ENCODE measurements at places on chromosomes 4 and X. TPM values are rescaled to one million over a fixed set of nuclear protein-coding genes. Genes with fewer than 3 reads are reported as not detected.
A peak's percentile ranks its signal among the peaks of the same experiment; 100 is the strongest.

- DNase-seq, result no peak
These were observed 164.6 kb upstream of the BCOR start for GRCh38 chrX:40262157-40263013.

DNA sequence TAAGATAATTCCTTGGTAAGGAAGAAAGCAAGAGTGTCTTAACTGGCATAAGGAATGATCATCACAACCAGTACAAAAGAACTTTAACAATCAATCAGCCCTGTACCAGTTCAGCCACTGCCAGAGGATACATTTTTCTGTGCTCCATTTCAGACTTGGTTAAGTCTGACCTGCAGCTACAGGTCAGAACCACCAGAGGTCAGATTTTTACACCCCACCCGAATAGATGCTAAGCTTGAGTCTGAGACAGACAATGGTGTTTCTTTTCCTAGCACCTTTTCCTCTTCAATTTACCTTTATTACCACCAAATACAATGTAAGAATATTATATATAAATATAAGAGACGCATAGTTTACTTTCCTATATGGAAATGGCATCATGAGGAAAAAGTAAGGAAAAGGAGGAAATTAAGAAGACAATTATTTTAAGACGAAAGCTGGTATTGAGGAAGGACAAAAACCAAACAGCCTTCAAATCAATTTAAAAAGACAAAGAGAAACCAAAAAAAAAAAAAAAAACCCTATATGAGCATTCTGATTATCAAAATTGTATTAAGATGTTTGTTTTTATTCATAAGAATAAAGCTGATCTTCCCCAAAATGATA, 215.3 kb upstream of the TTC29 start:
- peak; percentile 64 for DNase-seq

- DNase-seq, result no peak
These were observed 123.4 kb upstream of the GUCY1A1 start for GRCh38 chr4:155543126-155543765.

- no peak for DNase-seq
These were observed at the start of gene FAM133A for GRCh38 chrX:93673869-93674271. Gene FAM133A (plus strand): TSS chrX:93674206. CDS start chrX:93709420, 35,214 bp downstream.

DNA sequence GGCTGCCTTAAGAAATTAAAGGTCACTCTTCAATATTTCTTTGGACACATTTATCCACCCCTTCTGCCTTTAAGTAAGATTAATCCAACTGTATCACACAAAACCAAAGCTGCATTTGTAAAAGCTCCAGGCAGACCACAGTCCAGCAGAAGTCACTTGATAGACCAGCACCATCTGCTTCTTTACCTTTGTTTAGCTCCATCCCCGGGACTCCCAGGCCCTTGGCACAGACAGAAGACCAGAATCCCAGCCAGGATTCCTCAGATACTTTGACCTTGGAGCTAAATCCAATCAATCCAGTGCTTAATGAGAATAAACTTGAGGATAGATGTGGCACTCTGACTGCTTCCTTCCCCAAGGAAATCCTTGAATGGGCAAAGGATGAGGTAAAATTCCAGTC, 333.1 kb upstream of the RASGEF1B start:
- no peak for DNase-seq

DNA sequence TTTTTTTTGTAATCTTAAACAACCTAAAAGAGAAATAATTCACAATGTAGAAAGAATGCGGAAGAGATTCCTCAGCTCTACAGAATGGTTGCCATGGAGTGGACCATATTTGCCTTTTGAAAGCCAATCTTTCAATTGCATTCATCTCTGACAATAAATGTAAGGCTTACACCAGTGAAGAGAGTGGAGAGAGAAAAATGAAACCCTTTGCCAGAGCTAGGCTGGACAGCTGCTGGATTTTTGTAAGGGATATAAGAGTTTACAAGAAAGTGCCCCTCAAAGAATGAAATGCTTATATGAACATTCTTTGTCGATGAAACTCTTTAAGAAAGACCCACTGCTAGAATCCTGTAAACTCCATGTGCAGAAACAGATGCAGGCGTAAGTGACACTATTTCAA, 66.0 kb upstream of the FAT1 start:
- DNase-seq, result no peak

GRCh38 chr4:54683616-54684346, 26.0 kb downstream of the KIT start:
- DNase-seq, result no peak

- no peak for DNase-seq
These were observed 26.3 kb downstream of the DCLK2 start for GRCh38 chr4:150104404-150105027.

GRCh38 chr4:48930654-48931053, 24.1 kb upstream of the OCIAD2 start:
- no peak for DNase-seq

- no peak for DNase-seq
These were observed 455.7 kb upstream of the FAT1 start for GRCh38 chr4:187179086-187180058.

GRCh38 chr4:99411041-99411440, 24.1 kb downstream of the ADH7 start:
- DNase-seq, result no peak

DNA sequence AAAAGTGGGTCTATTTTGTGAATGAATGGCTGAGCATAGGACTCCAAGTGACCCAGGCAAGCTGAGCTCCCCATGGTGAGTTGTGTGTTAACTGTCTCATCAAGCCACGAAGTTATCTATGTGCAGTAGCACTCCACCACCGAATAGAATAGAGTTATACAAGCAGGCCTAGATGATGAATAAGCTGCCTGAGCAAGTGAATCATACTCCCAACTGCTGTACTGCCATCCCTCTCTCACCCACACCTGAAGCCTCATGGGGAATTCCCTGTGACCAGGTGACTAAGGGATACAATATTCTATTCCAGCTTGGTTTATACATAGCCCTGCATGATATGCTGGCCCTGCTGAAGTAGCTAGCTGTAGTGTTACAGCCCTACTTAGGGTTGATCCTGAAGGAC, 38.7 kb downstream of the KDM5C start:
- DNase-seq, result no peak

GRCh38 chr4:168722391-168722790, 225.5 kb downstream of the PALLD start:
- no peak for DNase-seq

DNA sequence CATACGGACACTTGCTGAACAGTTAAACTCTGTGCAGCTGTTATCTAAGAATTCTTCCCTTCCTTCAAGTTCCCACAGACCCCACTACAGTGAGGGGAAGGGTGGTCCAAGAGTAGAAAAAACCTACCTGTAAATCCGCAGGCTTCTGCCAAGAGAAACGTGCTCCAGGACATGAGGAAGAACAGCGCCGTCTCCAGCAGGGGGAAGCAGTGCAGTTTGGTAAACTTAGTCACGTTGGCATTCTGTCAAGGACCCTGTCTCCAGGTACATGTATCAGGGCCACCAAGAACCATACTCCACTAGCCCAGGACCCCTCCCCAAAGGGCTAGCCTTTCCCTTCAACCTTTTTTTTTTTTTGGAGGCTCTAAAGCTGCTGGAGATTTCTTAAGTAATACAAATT, 79.9 kb downstream of the CHST7 start:
- no peak for DNase-seq

DNA sequence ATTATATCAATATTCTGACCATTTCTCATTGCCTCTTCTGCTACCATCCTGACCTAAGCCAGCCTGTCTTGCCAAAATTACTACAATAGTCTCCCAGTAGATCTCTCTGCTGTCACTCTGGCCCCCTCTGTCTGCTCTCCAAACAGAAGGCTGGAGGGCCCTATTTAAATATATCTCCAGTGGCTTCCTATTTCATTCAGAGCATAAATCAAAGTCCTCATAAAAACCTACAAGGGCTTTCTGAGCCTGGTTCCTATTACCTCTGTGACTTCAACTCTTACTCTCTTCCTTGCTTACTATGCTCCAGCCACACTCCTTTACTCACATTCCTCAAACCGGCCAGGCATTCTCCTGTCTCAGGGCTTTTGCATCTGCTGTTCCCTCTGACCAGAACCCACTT, 19.0 kb downstream of the IGSF1 start:
- no peak for DNase-seq

DNA sequence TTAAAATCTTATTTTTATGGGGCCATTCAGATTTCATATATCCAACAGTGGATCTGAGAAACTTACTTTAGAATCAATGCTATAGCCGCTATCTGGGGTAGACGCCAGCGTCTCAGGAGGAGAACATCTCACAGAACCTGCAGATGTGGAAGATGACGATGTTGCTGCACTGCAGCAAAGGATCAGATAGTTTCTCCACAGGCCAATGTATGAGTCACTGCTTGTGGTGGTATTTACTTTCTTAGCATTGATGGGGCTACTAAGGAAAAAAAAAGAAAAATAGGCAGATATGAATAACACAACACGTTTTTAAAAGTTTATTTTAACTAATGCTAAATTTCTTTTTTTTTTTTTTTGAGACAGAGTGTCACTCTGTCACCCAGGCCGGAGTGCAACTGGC, 85.9 kb downstream of the ZAR1 start:
- no peak for DNase-seq

- DNase-seq, result no peak
These were observed 333.9 kb downstream of the SH2D1A start for GRCh38 chrX:124680287-124680686.

GRCh38 chr4:74661427-74662201, 132.7 kb downstream of the BTC start:
- DNase-seq, result peak; percentile 6

DNA sequence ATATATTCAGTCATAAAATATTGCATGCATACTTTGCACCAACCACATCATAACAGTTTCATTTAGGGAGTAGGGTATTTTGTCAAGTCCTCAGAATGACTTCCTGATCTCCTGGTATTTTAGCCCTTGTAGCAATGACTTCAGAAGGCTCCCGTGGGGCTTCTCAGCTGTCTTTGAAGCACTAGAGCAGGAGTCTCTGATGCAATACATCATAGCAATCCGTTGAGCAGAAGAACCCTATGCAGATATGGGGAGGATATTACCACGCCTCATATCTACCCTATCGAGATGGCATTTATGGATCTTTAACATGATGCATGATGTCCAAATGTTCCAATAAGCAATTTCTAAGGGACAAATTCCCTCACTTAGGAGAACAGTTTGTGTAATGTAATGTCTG, 373.7 kb upstream of the FTHL17 start:
- no peak for DNase-seq

DNA sequence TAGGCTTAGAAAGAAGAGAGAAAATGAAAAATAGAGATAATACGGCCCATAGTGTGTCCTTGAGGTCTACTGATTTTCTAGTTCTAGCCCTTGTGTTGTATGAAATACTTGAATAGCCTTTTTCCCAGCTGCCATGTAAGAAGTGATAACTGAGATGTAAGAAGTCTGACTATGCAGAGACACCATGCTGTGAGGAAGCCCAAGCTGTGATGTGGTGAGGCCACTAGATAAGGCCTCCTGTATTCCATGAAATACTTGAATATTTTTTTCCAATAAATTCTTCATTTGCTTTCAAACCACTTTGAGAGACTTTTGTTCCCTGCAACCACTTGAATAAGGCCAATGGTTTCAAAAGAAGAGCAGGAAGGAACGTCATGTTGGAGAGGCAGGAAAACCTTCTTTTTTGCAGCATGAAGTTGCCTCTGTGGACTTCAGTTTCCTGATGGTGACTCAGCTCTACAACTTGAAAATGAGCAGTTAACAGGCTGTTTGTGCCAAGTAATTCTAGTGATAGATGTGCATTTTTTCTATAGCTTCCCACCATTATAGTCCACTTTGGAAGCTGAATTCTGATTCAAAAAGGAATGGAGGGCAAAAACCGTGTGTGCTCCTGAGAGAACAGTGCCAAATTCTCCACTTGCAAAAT, 25.5 kb upstream of the FAM9C start:
- no peak for DNase-seq

DNA sequence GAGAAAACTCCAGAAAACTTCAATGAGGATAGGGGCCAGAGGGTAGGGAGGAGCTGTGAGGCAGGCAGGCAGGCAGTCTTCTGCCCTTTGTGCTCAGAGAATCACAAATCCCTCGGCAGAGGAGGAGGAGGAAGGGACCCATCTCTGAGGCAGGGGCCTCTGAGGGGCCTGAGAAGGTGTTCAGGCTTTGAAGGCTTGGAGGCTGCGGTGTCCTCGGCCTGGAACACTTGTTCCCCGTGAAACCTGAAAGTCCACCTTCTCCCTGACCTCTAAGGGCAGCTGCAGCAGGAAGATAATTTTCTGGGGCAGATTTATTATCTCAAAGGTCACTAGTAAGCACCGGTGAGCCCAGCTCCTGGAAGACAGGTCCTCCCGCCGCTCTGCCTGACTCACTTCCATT, 200.3 kb upstream of the BCOR start:
- no peak for DNase-seq

GRCh38 chrX:48068096-48068887, 3.1 kb downstream of the ZNF630 start:
- no peak for DNase-seq

GRCh38 chr4:149765630-149766029, 50.0 kb downstream of the IQCM start:
- DNase-seq, result no peak

- no peak for DNase-seq
These were observed 162.8 kb downstream of the NHS start for GRCh38 chrX:17537723-17538243.

- DNase-seq, result no peak
These were observed 33.5 kb downstream of the TAF7L start for GRCh38 chrX:101257448-101258258.

- DNase-seq, result no peak
These were observed 111.6 kb upstream of the PTPN13 start for GRCh38 chr4:86482306-86483172.

- peak; percentile 20 for DNase-seq
These were observed 386.6 kb downstream of the CENPC start for GRCh38 chr4:67158666-67159065.

TXK gene
- 0.35 TPM for polyA plus RNA-seq

BTK gene
- 6.2 TPM for polyA plus RNA-seq

TMEM164 gene
- polyA plus RNA-seq, result 19.4 TPM

CENPI gene
- 5.2 TPM for polyA plus RNA-seq

USP51 gene
- 4.3 TPM for polyA plus RNA-seq

NWD2 gene
- polyA plus RNA-seq, result 10.3 TPM

PDGFRA gene
- 129 TPM for polyA plus RNA-seq

NKX6-1 gene
- 18.4 TPM for polyA plus RNA-seq

STOX2 gene
- 25.9 TPM for polyA plus RNA-seq

MAGED4B gene
- polyA plus RNA-seq, result 291 TPM

ANTXR2 gene
- 42.6 TPM for polyA plus RNA-seq

SULT1E1 gene
- polyA plus RNA-seq, result 33.4 TPM

CXCL6 gene
- 1.4 TPM for polyA plus RNA-seq

POLN gene
- 8.9 TPM for polyA plus RNA-seq

CFI gene
- 24.9 TPM for polyA plus RNA-seq

SPATA18 gene
- polyA plus RNA-seq, result 9.5 TPM
